ENCODE measurements at places on chromosomes 13 and 19. TPM values are rescaled to one million over a fixed set of nuclear protein-coding genes. Genes with fewer than 3 reads are reported as not detected.

GRCh38 chr13:94345374-94346195 is 133.9 kb downstream of the DCT start:
- DNase-seq: no peak

- no peak for DNase-seq
These were observed 471.4 kb downstream of the MYO16 start for GRCh38 chr13:109100705-109101304.

GRCh38 chr13:97121894-97122293 is 100.2 kb upstream of the MBNL2 start:
- DNase-seq: no peak

GRCh38 chr13:37617173-37617572 is 18.6 kb upstream of the POSTN start:
- DNase-seq: no peak

DNA sequence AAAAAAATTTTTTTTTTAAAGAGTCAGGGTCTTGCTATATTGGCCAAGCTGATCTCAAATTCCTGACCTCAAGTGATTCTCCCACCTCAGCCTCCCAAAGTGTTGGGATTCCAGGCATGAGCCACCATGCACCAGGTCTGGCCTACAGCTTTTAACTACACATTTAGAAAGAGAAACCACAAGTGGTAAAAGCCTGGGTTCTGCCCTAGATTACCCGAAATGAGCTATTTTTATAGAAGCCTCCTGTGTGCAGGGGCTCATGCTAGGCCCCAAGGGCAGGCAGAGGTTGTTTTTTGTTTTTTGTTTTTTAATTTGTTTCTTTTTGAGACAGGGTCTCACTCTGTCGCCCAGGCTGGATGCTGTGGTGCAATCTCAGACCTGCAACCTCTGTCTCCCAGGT is 14.0 kb upstream of the MYADM start:
- no peak for DNase-seq

IZUMO2 gene
- total RNA-seq: not detected

Measured in left ventricle myocardium superior (tissue), 1 donor.